Activated naive CD4-positive, alpha-beta T cell treated with anti-CD3 and anti-CD28 coated beads for 36 hours (primary cell): ENCODE measurements at places on chromosomes 1 and 21. TPM values are rescaled to one million over a fixed set of nuclear protein-coding genes. Genes with fewer than 3 reads are reported as not detected.

DNA sequence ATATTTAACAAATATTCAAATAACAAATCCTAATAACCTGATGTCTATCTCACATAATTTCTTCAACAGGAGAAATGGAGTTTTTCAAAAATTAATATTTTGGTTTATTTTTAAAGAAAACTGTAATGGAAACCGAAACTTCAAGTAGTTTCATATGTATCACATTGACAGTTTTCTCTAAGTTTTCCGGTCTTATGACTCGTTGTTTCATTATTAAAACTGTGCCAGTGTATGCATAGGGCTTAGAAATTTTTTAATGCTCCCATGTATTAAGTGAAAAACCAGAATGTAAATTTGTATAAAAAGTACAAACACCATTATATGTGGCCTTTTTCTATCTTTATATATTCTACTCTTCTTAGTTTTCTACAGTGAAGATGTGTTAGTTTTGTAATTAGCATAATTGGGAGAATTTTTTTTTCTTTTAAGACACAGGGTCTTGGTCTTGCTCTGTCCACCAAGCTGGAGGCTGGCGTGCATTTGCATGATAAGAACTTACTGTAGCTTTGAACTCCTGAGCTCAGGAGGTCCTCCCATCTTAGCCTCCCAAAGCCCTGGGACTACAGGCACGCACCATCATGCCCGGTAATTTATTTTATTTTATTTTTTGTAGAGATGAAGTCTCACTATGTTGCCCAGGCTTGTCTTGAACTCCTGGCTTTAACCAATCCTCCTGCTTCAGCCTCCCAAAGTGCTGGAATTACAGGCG is 43.9 kb upstream of the SAMSN1 start:
- DNase-seq = no peak

DNA sequence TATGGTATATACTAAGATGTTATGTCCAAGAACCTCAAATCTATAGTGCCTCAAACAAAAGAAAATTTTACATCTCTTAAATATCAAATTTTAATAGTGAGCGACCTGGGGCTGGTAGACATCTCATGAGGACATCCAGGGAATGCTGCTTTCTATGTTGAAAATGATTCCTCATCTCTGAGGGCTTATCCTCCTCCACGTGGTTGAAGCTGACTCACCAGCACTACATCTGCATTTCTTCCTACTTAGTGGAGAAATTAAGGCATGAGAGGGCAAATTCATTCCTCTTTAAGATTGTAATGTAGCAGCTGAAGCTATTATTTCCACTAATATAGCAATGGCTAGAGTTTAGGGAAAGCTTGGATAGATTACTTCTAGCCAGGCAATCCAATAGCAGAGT is 529.5 kb downstream of the COL11A1 start:
- DNase-seq = no peak

- no peak for DNase-seq
Observed at GRCh38 chr1:10651389-10651766, 145.1 kb downstream of the CASZ1 start.

GRCh38 chr1:116380499-116381242 is 7.6 kb downstream of the ATP1A1 start:
- peak; percentile 44 for DNase-seq

GRCh38 chr21:36863260-36863659 is 103.2 kb downstream of the HLCS start:
- no peak for DNase-seq

Gene CD1E
- not detected for total RNA-seq

- no peak for DNase-seq
Observed at GRCh38 chr1:36515315-36516138, 32.8 kb upstream of the CSF3R start.

- no peak for DNase-seq
Observed at GRCh38 chr1:16605213-16605525, 8.2 kb downstream of the NBPF1 start.

DNA sequence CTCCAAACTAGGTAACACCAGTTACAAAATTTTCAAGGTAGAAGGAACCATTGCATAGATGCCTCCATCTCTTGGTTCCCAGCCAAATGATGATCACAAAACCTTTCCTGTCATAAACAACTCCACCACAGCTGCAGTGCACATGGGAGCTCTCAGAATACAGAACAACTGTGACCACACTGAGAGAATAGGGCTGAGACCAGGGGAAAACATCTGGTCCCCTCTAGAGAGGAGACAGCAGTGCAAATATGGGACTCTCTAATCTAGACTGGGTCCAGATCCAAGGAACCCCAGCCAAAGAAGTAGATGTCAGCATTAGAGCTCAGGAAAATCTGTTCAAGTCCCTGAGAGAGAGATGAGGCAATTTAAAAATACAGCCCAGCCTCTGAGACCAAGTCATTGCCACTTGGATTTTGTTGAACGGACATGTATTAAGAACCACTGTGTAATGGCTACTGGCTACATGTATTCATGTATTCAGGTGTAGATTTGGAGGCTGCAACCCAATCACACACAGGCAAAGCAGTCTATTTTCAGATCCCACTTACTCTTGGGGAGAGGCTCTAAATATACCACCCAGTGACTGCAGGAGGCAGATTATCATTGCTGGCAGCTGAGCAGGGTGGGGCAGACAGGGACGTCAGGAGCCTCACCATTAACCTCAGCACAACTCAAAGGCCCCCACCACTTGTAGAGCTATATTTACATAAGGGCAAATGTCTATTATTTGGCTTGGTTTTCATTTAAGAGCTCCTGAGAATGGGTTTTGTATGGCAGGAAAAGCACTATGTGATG is 7.6 kb upstream of the RXRG start:
- no peak for DNase-seq

- no peak for DNase-seq
Observed at GRCh38 chr21:40186045-40186444, 318.8 kb downstream of the PCP4 start.

DNA sequence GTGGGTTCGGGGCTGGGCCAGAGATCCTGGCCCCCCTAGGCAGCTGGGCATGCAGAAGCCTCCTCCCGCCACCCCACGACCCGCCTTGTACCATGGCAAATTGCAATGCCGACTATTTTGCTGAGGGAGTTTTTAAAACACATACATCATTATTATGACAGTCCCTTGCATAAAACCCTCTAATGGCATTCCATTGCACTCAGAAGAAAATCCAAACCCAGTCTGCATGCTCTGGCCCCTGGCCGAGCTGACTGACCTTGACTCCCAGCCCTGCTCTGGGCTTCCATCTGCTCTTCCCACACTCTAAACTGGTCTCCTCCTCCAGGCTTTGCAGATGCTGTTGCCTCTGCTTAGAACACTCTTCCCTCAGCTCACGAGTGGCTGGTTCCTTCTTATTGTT is 28.0 kb downstream of the PADI2 start:
- DNase-seq = no peak

Gene FCRL3
- 0.26 TPM for total RNA-seq

- no peak for DNase-seq
Observed at GRCh38 chr1:192810253-192810880, 1.5 kb downstream of the RGS2 start.

- no peak for DNase-seq
Observed at GRCh38 chr1:16151995-16152384, 3.9 kb downstream of the EPHA2 start.

DNA sequence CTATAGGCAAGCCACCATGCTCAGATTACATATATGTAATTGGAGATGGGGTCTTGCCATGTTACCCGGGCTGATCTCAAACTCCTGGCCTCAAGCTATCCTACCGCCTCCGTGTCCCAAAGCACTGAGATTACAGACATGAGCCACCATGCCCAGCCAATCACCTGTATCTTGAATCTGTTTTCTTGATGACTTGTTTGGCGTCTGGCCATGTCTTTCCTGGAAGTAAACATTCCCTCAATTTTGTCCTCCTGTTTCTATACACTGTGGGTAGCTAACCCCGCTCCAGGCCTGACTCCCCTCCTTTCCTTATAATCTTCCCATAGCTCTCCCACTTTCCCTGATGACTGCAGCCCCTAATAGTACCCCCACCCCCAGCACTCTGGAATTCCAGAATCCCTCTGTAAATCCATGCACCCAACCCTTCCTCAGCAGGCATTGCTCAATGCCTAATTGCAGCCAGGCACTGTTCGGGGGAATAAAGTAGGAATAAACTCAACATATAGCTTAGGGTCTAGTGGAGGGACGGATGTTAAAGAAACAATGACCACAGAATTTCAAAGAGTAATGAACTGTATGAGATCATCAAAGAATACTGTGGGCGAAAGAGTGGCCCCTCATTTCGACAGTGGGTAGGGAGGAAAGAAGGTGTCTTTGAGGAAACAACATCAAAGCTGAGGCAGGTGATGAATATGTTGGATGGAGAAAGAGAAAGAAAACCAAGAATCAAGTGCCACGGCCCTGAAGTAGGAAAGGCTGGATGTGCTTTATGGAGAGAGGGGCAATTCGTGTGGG is 161.5 kb downstream of the ADSS2 start:
- no peak for DNase-seq

- DNase-seq = no peak
Observed at GRCh38 chr1:96473791-96474434, 247.7 kb upstream of the PTBP2 start.

Gene HPCAL4
- 0.52 TPM for total RNA-seq

Gene DENND2D
- 213 TPM for total RNA-seq

Gene ITLN1
- total RNA-seq = not detected

Gene ANGPTL3
- total RNA-seq = not detected

Gene PLEKHG5
- 1.8 TPM for total RNA-seq

Gene RPE65
- not detected for total RNA-seq

Gene MTARC1
- total RNA-seq = not detected

GRCh38 chr21:45736042-45736689 is 92.6 kb downstream of the PCBP3 start:
- no peak for DNase-seq

Gene TEKT2
- not detected for total RNA-seq

DNA sequence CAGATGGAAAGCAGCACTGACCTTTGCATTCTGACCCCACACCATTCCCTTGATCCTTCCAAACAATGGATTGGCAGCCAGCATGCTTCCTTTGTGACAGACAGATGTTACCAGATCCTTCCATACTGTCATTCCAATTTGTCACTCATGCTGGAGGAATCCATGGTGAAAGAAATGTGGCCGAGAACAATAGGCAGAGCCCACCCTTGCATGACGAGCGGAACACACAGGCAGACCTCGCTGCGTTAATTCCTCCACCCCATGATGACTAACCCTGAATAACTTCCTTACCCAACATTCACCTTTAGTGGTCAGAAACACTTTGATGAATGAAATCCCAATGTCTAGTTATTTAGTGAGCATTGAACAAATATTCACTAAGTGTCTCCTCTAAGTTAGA is 45.1 kb downstream of the PDPN start:
- DNase-seq = no peak

DNA sequence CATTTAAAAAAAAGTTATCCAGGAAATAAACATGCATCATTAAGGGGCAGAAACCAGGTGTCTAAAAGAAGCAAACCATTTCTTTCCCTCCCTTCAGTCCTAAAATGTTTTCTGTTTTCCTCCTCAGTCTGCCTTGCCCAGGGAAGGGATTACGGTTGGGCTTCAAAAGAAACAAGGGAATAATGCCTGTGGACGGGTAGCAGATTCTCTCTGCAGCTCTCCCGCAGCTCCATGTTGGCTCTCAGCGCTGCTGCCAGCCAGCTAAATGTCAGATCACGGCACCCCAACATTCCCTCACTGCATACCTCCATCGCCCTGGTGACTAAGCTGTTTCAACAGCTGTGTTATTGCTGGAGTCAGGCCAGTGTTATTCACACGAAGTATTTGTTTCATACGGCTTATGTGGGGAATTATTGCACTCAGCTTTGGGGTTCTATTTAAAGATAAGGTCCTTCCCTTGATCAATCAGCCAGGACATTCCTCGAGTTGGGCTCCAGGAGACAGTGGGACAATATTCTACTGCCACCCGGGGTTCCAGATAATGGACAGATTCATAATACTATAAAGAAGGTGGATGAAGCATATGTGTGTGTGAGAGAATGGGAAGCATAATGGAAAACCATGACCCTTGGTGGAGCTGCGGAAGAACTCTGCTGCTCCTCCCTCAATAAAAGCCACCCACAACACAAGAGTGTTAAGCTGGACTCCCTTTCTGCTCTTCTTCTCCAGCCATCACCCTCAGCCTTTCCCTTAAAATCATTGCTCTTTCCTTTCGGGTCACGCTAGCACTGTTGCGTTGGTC is 58.2 kb downstream of the WLS start:
- DNase-seq = no peak

- no peak for DNase-seq
Observed at GRCh38 chr1:202208351-202208857, 14.8 kb downstream of the LGR6 start.

DNA sequence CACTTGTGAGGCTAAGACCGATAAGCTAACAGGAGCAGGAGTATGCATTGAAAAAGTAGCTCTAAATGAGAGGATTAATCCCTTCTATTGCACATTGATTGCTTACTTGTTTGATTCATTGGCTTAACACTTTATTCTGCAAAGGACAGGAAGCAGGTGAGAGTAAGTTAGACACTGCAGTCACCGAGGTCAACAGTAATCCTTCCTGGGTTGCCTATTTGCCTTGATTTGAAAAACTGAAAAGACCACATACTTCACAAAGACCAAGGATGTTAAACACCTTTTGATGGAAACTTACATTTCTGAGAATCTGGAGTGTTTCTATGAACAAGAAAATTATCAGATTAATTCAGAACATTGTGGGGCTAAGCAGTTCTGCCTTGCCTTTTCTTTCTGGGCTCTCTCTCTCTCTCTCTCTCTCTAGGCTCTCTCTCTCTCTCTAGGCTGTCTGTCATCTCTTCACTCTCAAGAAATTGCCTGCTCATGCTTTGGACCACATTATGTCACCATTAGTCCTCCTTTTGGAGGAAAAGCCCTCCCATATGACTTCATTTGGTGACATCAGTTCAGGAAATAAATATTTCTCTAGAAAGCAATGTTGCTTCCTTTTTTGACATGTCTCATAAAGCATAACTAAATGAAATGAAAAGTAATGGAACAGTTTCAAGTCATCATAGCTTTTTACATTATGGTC is 103.8 kb downstream of the TNFSF18 start:
- no peak for DNase-seq

Gene THEM5
- total RNA-seq = not detected

DNA sequence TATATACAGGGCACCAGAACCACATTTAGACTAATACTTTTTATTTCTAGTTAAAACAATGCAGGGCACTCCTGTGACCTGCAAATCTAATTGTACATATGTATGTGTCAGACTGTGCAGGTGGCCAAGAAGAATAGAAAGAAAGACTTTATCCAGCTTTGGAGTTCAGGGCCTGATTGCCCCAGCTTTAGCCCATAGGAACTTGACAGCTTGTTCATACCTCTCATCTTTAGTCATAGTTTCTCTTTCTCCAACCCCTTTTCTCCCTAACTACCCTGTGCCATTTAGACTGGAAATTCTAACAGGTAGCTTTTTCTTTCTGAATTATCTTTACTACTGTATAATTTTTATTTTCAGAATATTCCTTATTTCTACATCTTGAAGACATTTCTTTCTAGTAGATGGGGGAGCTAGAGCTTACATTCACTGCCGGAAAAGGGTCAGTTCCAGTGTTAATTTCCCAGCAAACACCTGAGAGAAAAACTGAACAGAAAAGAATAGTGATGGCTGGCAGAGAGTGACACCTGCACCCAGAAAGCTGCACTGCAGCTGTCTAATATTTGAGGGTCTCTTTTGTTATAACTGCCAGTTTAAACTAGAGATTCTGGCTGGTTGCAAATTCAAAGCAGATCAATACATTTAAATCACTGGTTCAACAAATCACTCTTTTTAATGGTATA is 8.4 kb downstream of the YBX1 start:
- DNase-seq = no peak
